ENCODE measurements at places on chromosomes 5 and 9.

DNA sequence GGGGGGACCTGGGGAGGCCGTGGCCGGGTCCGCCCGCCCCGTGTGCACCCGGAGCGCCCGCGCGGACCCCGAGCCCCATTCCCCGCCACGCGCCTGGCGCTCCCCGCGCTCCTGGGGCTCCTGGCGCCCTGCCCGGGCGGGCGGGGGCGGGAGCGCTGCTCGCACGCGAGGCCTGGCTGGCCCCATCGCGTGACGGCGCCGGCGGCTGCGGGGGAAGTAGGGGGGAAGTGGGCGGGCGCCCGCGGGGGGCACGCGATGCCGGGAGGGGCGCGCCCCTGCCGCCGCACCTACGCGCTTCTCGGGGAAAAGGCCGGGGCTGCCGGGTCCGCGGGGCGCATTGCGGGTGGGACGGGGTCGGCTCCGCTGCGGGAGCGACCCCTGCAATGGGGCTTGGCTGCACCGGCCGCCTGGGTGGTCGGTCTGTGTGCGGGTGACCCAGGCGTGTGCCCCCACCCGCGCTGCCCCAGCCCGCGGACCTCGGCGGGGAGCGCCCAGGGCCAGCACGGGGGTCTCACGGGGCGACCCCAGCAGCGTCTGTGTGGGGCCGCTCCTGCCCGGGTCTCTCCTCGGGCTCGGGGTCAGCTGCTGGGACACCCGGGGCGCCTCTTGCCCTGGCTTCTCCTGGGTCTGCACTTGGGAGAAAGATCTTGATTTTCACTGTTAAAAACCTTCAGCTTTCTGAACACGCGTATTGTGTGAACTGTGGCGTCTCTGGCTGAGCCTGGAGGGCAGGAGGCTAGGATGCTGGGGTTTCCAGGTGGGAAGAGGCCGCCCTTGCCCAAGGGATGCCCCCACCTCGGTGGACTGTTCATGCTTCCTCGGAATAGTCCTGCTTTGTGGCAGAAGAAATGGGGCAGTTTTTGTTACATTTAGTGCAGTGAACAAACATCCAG is 52.4 kb downstream of the AHRR start:
- peak; percentile 72 for DNase-seq

GRCh38 chr5:139394123-139394653 is 716 bp downstream of the PROB1 start:
- DNase-seq: no peak

DNA sequence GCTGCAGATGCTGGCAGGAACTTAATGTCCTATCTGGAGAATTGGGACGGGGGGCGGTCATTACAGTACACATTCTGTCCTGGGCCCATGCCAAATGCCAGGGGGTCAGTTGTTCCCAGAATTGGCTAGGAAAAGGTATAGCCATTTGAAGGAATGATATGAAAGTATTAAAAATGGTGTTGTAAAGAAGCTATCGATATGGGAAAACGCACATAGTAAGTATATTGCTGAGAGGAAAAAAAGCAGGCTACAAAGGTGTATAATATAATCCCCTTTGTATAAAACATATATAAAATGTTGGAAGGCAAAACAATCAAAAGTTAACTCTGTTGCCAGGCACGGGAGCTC is 450 bp upstream of the ARHGEF39 start:
- no peak for DNase-seq

GRCh38 chr5:32038523-32038922 is 135.6 kb downstream of the GOLPH3 start:
- DNase-seq: no peak

- DNase-seq: no peak
These were observed 9.4 kb downstream of the FYB1 start for GRCh38 chr5:39209924-39210323.

GRCh38 chr5:124399426-124399961 is 346.9 kb downstream of the ZNF608 start:
- DNase-seq: no peak

All from stimulated activated CD4-positive, alpha-beta T cell treated with anti-CD3 and anti-CD28 coated beads, Interleukin-1b, Interleukin-23, amount 100 ng/mL, for 24 hours (primary cell).